ENCODE measurements at places on chromosomes 5 and 9. TPM values are rescaled to one million over a fixed set of nuclear protein-coding genes. Genes with fewer than 3 reads are reported as not detected.
A peak's percentile ranks its signal among the peaks of the same experiment; 100 is the strongest.

GRCh38 chr9:107142430-107142829 lies 140.6 kb upstream of the RAD23B start:
- no peaks in the 10 kb centered on the region for H3K27me3 ChIP-seq
- no peak for DNase-seq
- no peak overlapping the region for H3K4me3 ChIP-seq
- no peaks in the 10 kb centered on the region for H3K4me1 ChIP-seq
- no peak overlapping the region for H3K27ac ChIP-seq

- peaks cover 17% of the 10 kb centered on the region for H3K4me1 ChIP-seq
- H3K36me3 ChIP-seq: peaks cover 38% of the 10 kb centered on the region
- no peak overlapping the region for H3K4me3 ChIP-seq
- H3K27me3 ChIP-seq: no peaks in the 10 kb centered on the region
- H3K27ac ChIP-seq: no peak overlapping the region
Observed at GRCh38 chr5:16870878-16871277, 65.2 kb downstream of the MYO10 start.

DNA sequence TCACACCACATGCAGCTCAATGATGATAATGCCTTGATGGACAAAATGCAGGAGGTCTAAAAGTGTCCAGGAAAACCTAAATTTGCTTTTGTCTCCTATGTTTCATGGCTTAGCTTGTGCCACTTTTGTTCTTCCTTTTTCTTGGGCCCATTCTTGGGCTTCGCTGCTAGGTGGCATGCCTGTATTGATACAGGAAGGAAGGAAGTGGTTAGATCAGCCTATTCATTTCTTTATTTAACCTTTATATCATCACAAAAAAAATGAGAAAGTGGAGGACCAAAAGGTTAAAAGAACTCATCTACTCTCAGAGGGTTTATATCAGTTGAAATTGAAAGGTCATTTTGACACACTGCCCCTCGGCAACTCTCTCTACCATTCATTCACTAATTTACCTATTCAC lies 260.2 kb downstream of the ARHGAP26 start:
- H3K4me3 ChIP-seq: no peak overlapping the region
- H3K4me1 ChIP-seq: no peaks in the 10 kb centered on the region
- H3K27ac ChIP-seq: no peak overlapping the region
- H3K36me3 ChIP-seq: no peaks in the 10 kb centered on the region

GRCh38 chr5:109996246-109996645 lies 306.5 kb downstream of the MAN2A1 start:
- peaks cover 4% of the 10 kb centered on the region for H3K36me3 ChIP-seq
- H3K4me3 ChIP-seq: no peak overlapping the region
- peaks cover 7% of the 10 kb centered on the region for H3K4me1 ChIP-seq
- H3K27ac ChIP-seq: no peak overlapping the region

DNA sequence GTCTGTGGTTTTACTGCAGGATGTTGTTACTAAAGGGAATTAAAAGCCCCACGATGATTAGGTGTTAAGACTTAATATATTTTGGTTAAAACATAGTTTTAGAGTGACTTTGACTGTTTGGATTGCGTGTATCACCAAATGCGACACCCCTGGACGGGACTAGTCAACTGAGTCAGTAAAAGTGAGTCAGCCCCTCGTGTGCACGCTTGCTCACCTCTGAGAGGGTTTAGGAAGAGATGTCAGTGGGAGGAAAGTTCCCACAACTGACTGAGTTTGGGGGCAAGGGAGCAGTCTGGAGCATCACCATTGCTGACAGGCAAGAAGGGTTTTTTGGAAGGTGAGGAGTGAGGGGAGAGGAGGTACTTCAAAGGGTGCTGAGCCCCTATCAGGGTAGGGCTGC lies 14.4 kb upstream of the DMRT3 start:
- H3K4me3 ChIP-seq: no peak overlapping the region
- H3K4me1 ChIP-seq: no peaks in the 10 kb centered on the region
- no peak overlapping the region for H3K27ac ChIP-seq
- DNase-seq: no peak
- H3K36me3 ChIP-seq: no peaks in the 10 kb centered on the region

GRCh38 chr9:4118666-4119065 lies 181.2 kb downstream of the GLIS3 start:
- no peaks in the 10 kb centered on the region for H3K4me1 ChIP-seq
- H3K27me3 ChIP-seq: no peaks in the 10 kb centered on the region
- H3K4me3 ChIP-seq: no peak overlapping the region
- H3K36me3 ChIP-seq: peaks cover 5% of the 10 kb centered on the region
- DNase-seq: no peak
- H3K27ac ChIP-seq: no peak overlapping the region

DNA sequence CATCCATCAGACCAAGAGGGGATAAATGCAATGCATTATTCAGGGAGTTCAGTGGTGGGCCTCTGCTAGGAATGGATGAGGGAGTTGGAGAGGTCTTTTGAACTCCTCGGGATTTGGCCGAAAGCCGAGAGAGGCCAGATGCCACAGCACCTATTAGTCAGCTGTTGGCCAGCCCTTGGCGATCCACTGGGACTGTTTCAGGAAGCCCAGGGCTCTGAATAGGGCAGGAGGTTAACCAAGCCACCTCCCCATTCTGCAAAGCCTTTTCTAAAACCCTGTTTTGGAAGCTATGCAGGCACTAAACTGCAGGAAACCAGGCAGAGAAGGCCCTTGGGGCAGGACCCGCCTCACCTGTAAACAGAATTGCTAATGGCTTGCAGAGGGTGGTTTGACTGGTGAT lies 37.8 kb downstream of the ASTN2 start:
- peaks cover 8% of the 10 kb centered on the region for H3K4me1 ChIP-seq
- H3K27ac ChIP-seq: no peak overlapping the region
- no peaks in the 10 kb centered on the region for H3K27me3 ChIP-seq
- no peak overlapping the region for H3K4me3 ChIP-seq

DNA sequence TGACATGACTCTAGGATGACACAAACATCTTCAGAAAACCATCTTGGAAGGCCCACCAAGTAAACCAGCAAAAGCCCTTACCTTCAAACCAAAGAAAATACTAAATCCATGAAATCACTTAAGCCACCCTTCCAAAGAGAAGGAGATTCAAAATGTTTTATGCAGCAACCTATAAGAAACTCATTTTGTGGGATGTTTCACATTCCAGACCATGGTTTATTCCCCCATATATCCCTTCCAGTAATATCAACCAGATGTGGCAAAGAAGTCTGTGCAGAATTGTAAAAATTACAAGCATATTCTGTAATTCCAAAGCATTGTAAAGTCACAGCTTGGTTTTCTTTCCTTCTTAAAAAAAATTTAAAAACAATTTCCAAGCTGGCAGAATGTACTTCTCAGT lies 117.4 kb downstream of the SLIT3 start:
- H3K4me1 ChIP-seq: no peaks in the 10 kb centered on the region
- H3K36me3 ChIP-seq: no peaks in the 10 kb centered on the region
- no peak overlapping the region for H3K27ac ChIP-seq
- H3K27me3 ChIP-seq: no peaks in the 10 kb centered on the region
- no peak overlapping the region for H3K4me3 ChIP-seq

DNA sequence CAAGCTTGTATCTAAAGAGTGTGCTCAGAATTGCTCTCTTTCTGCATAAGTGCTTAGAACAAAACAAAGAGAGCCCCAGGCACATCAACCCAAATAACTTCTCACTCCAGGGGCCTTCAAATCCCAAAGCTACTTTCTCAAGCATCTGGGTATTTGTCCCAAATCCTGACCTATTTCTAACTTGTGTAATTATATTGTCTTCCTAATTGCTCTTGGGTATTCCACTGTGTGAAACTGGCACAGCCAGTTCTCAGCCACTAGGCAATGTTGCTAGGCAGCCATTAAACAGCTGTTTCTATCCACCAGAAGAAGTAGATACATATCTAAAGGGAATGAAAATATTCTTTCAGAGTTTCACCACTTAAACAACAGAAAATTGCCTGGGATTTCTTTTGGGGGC lies 198.8 kb downstream of the PRELID2 start:
- no peak overlapping the region for H3K4me3 ChIP-seq
- DNase-seq: no peak
- H3K4me1 ChIP-seq: no peaks in the 10 kb centered on the region
- H3K36me3 ChIP-seq: no peaks in the 10 kb centered on the region
- no peaks in the 10 kb centered on the region for H3K27me3 ChIP-seq

- DNase-seq: peak; percentile 14
- no peak overlapping the region for H3K27ac ChIP-seq
- H3K4me1 ChIP-seq: peaks cover 16% of the 10 kb centered on the region
- H3K27me3 ChIP-seq: no peaks in the 10 kb centered on the region
Observed at GRCh38 chr9:87528969-87529368, 31.3 kb downstream of the DAPK1 start.

GRCh38 chr5:4233671-4234070 lies 638.0 kb downstream of the IRX1 start:
- no peak overlapping the region for H3K4me3 ChIP-seq
- H3K4me1 ChIP-seq: no peaks in the 10 kb centered on the region
- DNase-seq: no peak
- H3K27me3 ChIP-seq: no peaks in the 10 kb centered on the region

GRCh38 chr5:153572411-153573145 lies 82.1 kb downstream of the GRIA1 start:
- H3K27ac ChIP-seq: no peak overlapping the region
- no peaks in the 10 kb centered on the region for H3K36me3 ChIP-seq
- no peak for DNase-seq
- no peaks in the 10 kb centered on the region for H3K27me3 ChIP-seq
- H3K4me1 ChIP-seq: no peaks in the 10 kb centered on the region

The DOK3 gene
- total RNA-seq: 15.9 TPM

The HACD4 gene
- total RNA-seq: 0.59 TPM

The LRRC19 gene
- total RNA-seq: not detected

The CDKN2A gene
- 0.35 TPM for total RNA-seq

The SLC36A2 gene
- total RNA-seq: 0.07 TPM

The CARTPT gene
- not detected for total RNA-seq

The SPAG8 gene
- total RNA-seq: 0.46 TPM

The GHR gene
- 0.20 TPM for total RNA-seq

Data from H9 (cell line).